ENCODE measurements at places on chromosomes 2 and 18. TPM values are rescaled to one million over a fixed set of nuclear protein-coding genes. Genes with fewer than 3 reads are reported as not detected.

DNA sequence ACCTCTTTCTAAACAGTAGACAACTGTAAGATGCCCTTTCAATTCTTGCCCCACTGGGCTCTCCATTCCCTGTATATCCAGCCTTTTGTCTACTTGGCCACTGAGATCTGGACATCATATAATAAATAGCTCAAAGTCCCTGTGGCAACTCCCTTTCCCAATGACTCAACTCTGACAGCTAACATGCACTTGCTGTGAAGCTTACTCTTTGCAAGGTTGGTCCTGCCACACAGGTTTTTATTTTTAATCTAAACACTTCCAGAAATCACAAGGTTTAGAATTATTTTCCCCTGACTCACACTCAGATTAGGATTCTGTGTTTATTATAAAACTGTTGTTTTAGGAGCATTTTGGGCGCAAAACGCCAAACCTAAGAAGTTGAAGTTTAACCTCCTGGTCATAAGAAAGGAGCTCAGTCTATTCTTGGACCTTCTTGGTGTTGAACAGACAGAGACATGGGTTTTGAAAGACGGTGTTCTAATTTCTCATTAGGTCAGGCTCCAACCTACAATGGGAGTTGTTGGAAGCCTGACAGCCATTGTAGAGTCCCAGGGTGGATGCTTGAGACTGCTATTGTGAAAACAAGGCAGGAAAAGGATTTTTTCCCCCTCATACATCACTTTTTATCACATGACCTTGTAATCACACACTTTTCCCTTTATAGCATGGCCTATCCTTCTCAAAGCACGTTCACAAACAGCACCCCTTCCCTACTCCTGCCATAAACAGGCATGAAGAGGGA, 124.7 kb upstream of the SERPINE2 start:
- DNase-seq, result no peak

DNA sequence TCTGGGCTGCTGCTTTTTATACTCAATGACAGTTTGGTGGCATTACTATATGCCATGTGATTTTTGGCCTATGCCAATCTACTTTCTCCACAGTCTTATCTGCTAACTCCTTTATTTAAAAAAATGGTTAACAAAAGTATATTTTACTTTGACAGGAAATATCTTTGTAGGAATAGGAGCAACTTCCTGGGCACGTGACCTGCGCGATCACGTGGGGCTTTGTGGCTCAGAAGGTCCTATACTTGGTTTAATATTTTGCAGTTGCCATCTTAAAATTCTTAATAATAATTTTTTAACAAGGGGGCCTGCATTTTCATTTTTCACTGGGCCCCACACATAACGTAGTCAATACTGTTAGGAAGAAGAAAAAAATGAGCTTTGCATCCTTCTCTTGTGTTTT, 249.7 kb downstream of the ACTR3 start:
- no peak for DNase-seq

- DNase-seq, result no peak
Observed at GRCh38 chr2:117067900-117068299, 746.6 kb upstream of the DDX18 start.

GRCh38 chr2:46650556-46651001, 171.2 kb downstream of the TMEM247 start:
- peak; percentile 70 for DNase-seq

GRCh38 chr2:240925568-240926515, 19.7 kb downstream of the CROCC2 start:
- DNase-seq, result peak; percentile 3

GRCh38 chr2:239246723-239247122, 154.1 kb downstream of the HDAC4 start:
- DNase-seq, result no peak

DNA sequence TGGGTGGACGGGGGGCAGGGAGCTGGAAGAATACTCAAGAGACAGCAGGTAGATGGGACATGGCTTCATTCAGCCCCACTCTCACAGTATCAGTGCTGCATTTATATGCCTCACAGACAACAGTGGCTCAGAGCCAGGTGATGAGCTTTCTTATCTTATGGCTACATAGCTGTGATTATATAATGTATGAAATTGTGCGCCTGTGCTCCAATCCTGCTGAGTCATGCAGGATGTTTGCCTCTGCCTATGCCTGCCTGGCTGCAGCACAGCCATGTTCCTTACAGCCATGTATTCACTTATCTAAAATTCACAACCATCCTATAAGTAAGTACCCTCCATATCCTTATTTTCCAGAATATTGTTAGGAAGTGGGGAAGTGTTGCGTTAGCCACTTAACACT, 37.7 kb upstream of the RNF103 start:
- no peak for DNase-seq

GRCh38 chr2:3581367-3582262, 6.6 kb downstream of the RPS7 start:
- DNase-seq, result no peak

The TBR1 gene
- total RNA-seq, result not detected
